ENCODE measurements at places on chromosomes 11 and 22.

- DNase-seq, result no peak
Measured at GRCh38 chr11:22957786-22958185, 97.5 kb upstream of the CCDC179 start.

- DNase-seq, result no peak
Measured at GRCh38 chr22:28882545-28882877, 861 bp upstream of the ZNRF3 start.

DNA sequence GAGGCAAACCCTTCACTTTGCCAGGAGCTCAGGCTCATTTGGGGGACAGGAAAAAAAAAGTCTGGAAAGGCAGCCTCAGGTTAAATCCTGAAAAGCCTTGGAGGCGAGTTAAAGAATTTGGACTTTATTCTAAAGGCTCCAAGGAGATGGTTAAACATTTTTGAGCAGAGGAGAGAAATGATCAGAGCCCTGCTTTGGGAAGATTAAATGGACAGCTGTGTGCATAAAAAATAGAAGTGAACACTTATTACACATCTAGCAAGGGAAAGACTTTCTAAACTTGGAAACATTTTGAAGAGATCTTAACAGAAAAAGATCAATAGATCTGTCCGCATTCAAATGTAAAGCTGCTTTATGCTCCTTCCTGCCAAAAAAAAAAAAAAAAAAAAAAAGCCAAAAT is 8.4 kb upstream of the RAB3IL1 start:
- DNase-seq, result no peak

- DNase-seq, result no peak
Measured at GRCh38 chr22:38955250-38955905, 2.0 kb upstream of the APOBEC3A start.

GRCh38 chr11:23399995-23400394 is 539.7 kb upstream of the CCDC179 start:
- no peak for DNase-seq

GRCh38 chr22:19811811-19812771 is 42.6 kb downstream of the GNB1L start:
- DNase-seq, result no peak

- DNase-seq, result no peak
Measured at GRCh38 chr11:131378931-131379330, 8.5 kb downstream of the NTM start.

DNA sequence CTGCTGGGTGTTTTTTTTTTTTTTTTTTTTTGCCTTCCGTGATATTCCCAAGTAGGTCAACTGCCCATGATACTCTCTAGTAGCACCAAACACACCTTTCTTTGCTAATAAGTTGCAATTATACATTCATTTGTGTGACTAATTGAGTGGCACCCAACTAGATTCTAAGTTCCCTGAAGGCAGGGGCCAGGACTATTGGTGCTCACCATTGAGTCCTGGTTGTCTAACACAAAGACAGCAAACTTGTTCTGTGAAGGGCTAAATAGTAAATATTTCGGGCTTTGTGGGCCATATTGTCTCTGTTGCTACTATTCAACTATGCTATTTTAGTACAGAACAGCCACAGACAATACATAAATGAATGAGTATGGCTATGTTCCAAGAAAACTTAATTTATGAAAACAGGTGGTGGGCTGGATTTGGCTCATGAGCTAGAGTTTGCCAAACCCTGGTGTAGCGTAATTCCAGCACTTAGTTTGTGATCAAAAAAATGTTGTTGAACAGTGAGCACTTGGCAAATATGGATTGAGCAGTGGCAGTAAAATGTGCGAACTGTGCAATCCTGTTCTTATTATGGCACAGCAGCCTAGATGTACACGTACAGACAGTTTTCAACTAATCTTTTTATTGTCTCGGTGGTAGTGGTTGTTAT is 11.3 kb downstream of the ENDOD1 start:
- no peak for DNase-seq

GRCh38 chr11:95154514-95154913 is 64.9 kb downstream of the ENDOD1 start:
- peak; percentile 9 for DNase-seq

GRCh38 chr11:86812981-86813380 is 12.6 kb downstream of the PRSS23 start:
- DNase-seq, result no peak

- DNase-seq, result no peak
Measured at GRCh38 chr11:120037111-120037510, 100.8 kb downstream of the TRIM29 start.

DNA sequence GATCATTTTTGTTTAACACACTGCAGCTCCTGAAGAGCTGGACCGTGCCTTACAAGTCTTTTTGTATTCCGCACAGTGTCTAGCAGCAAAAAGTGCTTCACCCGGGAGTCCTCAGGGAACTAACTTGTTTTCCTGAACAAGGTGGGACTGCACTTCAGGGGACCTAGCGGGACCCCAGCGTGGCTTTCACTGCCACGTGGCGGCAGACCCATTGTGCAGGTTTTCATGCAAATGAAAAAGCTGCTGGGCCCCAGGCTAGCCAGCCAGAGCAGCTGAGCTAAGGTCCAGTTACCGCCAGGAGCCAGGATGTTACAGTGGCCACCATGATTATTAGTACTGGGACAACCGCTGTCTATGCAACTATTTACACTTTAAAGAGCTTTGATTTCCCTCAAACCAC is 90.6 kb downstream of the FAR1 start:
- no peak for DNase-seq

GRCh38 chr11:131491503-131491902 is 121.1 kb downstream of the NTM start:
- DNase-seq, result no peak

- no peak for DNase-seq
Measured at GRCh38 chr22:49776891-49777290, 50.8 kb downstream of the BRD1 start.

GRCh38 chr22:20436307-20436767 is 1.3 kb downstream of the SCARF2 start:
- no peak for DNase-seq

DNA sequence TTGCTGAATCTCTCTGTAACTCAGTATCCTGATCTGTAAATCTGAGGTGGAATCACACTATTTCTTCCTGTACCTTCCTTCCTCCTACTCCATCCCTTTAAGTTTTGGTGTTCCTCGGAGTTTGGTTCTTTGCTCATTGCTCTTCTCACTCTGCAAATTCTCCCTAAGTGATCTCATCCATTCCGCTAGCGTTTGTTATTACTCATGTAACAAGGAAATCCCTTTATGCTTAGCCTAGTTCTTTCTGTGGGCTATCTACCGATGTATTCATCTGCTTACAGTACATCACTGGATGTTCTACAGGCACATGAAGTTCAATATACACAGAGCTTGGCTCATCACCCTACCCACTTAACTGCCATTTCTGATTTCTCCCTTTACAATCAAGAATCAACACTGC is 1.6 kb upstream of the CEP295 start:
- DNase-seq, result no peak

DNA sequence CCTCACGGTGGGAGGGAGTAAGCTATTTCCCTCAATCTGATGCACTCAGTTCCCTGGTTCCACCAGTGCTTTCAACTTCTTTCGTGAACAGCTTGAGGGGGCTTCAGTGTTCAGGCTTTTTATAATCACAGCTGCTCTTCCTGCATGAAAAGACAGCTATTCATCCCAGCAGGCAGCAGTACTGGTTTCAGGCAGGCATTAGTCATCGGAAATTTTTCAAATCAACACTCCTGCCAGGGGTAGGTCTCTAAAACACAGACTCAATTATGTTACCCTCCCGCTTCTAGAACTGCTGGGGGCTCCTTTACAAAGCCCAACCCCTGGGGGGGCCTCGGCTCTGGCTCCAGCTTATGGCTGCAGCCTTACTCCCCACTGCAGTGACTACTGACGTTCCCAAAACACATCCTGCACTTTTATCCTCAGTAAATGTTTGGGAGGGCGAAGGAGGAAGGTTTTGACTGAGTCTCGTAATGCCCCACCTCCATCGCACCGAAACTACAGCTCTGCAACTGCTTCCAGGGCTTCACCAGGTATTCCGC is 5.8 kb downstream of the POLDIP3 start:
- DNase-seq, result peak; percentile 59

GRCh38 chr22:17612057-17612456 is 16.5 kb downstream of the ATP6V1E1 start:
- no peak for DNase-seq

GRCh38 chr11:124463990-124464389 is 18.5 kb upstream of the OR8B8 start:
- DNase-seq, result no peak

DNA sequence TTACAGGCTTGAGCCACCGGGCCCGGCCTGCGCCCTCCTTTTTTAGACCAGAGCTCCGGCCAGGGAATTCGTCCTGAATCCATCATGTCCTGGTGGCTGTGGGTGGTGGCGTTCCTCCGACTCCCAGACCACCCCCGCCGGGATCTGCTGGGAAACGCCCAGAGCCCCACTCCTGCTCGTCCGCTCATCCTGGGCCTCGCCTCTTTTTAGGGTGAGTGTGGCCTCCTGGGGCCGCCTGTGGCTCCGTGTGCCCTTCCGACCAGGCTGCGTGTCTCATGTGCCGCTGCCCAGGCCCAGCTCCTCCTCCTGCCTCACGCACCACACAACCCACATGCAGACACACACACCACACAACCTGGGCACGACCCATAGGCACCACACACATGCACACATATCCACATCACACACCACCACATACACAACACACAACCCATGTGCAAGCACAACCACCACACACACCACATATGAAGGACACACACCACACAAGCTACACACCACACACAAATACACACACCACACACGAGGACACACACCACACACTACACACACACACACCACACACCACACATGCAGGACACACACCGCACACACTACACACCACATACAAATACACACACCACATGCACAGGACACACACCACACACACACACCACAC is 946.2 kb downstream of the BRD1 start:
- no peak for DNase-seq

- DNase-seq, result peak; percentile 34
Measured at GRCh38 chr11:117180661-117181585, 2.4 kb downstream of the SIDT2 start.

DNA sequence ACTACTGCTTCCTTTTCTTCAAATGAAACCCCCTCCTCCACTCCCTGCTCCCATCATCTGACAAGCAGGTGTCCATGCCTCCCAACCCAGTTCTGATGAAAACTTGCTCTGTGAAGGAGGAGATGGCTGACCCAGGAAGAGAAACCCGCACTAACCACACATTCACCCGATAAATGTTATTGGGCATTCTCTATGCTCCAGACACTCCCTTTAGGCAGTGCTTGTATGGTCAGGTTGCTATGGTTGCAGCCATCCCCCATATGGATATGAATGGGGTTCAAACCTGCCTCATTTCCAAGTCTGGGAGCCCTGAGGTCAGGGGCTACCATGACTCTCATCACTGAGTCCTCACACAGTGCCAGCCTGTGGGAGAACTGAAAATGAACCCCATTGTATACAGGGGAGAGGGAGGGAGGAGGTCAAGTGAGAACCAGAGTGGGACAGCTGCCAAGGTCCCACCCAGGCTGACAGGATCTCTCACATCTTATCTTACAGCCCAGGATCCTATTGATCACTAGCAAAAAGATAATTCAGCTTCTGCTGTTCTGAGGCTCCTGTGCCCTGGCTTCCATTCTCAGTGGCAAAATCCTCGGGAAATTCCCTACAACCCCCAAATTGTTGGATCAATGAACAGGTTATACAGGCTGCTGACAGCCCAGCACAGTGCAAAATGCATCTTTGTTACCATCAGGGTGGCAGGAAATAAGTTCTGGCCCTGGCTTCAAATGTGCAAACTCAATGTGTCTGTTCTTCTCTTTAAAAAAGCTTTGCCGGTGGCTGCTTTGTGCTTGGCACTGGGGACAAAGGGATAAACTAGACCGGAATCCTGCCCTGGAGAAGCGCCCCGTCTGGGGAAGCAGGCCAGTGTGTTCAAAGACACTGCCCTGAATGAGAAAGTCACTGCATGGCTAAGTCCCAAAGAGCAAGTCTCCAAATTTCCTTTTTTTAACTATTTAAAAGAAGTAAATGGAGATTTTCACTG is 22.7 kb upstream of the ACER3 start:
- no peak for DNase-seq

- no peak for DNase-seq
Measured at GRCh38 chr11:83363312-83363711, 77.1 kb upstream of the CCDC90B start.

GRCh38 chr11:128234143-128234542 is 353.2 kb downstream of the ETS1 start:
- DNase-seq, result no peak

DNA sequence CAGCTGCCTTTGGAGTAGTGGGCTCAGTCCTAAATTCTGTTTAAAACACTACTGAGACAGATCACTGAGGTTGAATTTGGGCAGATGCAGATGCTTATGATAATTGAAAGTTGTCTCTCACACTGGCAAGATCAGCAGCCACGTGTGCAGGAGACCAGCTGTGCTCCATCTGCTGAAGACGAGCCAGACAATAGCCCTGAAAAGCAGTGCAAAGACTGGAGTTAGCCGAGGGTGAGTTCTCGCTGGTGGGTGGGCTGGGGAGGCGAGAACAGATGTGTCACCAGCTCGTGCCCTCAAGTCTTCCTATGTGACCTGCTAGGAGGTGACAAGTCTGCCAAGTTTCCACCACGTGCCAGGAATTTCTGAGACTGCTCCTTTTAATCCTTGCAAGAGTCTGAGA is 661.3 kb upstream of the B3GAT1 start:
- DNase-seq, result peak; percentile 16

GRCh38 chr11:59941091-59941490 is 2.9 kb downstream of the OOSP1 start:
- no peak for DNase-seq

DNA sequence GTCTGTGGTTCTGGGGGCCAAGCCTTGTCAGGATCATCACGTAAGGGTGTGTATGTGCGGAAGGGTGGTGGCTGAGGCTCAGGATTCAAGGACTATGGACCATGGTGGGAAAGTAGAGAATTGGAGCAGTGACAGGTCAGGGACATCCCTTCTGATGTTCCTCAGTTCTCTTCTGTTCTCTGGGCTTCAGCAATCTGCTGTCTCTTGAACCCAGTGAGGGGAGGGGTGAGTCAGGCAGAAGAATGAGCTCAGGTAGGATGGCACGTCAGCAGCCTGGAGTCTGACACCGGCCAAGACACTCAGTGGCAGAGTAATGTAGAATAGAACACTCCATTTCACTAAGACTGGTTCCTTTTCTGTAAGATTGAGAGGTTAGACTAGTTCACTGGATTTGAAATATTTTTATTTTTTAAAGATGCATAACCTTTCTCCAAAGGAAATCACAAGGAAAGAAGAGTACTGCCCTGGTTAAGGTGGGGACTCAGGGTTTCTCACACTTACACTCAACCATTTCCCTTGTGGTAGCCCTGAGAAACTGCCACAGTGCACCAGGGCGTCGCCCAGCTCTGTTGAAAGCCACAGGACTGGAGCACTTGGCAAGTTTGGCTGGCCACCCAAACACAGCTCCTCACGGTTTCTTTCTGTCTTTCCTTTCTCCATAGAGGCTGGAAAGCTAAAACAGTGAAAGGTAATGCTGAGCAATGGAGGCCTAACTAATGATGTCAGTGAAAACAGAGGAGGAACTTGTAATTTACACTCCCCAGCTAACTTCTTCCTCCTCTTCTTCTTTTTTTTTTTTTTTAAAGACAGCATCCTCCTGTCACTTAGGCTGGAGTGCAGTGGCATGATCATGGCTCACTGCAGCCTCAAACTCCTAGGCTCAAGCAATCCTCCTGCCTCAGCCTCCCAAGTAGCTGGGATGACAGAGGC is 23.1 kb upstream of the MICAL2 start:
- no peak for DNase-seq
